ENCODE measurements at places on chromosomes 2 and 18.

DNA sequence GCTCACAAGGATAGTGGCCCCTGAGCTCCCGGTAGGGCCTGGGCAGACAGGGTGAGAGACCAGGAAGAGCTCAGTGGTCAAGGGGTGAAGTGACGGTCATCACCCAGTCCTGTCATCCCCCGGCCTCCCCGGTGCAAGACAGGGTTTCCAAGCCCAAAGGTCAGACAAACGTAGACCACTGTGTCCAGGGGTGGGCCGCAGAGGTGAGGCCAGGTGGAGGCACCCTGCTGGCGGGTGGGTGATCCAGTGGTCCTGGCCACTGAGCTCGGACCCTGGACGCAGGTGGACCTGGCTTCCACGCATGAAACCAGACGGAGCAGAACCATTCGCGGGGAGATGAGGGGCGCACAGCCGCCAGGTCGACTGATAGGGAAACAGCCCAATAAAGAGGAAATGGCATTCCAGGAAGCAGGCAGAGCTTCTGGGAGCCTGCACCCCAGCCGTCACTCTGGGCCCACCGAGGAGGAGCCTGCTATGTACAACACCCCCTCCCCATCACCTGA lies 14.4 kb upstream of the SNED1 start:
- DNase-seq = no peak

DNA sequence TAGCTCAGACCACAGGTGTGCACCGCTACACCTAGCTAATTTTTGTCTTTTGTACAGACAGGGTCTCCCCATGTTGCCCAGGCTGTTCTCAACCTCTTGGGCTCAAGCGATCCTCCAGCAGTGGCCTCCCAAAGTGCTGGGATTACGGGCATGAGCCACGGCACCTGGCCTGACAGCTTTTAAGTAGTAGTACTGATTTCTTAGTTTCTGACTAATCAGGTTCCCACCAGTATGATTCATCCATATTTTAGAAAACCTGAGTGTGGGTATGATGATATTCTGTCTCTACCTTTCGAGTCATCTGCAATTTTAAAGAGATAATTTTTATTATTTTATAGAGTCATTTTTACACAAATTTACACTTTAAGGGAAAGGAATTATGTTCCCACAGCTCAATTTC lies 46.4 kb upstream of the GULP1 start:
- DNase-seq = no peak

DNA sequence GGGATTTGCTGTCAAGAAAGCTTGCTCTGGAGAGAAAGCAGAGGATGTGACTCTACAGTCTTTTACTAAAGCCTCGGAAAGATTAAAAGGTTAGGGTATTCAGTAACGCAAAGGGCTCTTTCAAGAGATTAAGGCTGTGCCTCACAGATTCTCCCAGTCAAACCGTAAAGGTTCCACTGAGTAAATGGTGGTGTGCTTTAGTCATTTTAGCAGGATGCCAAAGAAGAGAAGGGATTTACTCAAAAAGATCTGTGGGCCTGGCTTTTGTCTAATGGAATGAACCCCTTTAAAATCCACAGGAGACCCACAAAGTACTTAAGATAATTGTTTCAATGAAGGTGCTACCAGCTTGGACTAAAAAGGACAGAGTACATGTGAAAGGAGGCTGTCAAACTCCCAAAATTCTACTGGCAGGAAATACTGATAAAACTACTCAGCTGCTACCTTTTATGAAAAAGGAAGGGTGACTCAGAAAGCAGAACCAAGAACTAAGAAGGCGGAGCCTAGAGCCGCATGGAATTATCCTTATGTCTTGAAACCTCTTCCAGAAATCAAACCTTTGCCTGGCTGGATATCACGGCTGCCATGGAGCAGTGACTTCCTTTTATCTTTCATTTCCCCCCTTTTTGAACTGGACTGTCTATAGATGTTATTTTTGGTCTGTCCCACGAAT lies 670.2 kb upstream of the ZEB2 start:
- no peak for DNase-seq

DNA sequence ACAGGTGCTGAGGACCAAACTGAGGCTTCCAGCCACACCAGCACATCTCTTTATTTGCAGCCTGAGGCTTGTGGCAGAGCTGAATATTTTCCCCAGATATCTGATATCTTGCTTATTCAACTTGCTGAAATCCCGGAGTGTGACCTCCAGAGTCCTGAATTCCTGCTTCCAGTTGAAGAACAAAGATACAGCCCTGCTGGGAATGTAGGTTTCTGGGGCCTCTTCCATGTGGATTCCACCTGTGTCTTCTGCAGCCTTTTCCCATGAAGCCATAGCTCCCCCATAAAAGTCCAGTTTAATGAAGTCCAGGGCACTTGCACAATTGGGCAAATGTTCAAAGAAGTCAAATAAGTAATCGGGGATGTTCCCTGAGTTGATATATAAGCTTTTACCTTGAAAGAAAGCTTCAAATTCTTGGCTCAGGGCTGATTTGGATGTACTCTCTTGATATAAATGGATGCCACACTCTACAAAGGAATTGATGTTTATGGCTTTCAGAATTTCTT lies 14.9 kb downstream of the NLRC4 start:
- no peak for DNase-seq

- DNase-seq = no peak
Measured at GRCh38 chr2:207046724-207047123, 107.4 kb downstream of the CPO start.

DNA sequence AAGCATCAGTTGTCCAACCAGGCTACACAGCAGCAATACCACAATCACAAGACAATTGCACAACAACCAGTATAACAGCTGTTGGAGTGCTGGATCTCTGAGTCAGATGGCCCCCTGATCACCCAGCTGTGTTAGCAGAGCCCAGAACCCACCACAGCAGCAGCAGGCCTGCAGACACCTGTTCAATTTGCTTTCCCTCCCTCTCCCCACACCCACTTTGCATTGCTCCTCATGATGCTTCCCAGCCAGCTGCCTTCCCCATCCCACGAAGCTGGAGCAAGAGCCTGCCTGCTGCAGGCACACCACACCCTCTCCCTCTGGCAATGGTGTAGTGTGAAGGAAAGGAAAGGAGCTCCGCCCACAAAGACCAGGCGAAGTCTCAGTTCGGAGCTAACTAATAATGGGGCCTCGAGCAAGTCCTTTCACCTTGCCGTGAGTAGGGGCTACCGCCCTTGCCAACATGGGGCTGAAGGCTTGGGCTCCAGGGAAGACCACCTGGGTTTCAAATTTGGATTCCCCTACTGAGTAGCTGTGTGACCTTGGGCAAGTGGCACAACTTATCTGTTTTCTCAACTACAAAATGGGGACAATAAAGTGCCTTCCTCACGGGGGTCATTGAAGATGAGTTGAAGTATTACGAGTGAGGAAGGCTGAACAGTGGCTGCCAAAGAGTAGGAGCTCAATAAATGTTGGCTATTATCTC lies 19.4 kb upstream of the ZBTB7C start:
- no peak for DNase-seq

DNA sequence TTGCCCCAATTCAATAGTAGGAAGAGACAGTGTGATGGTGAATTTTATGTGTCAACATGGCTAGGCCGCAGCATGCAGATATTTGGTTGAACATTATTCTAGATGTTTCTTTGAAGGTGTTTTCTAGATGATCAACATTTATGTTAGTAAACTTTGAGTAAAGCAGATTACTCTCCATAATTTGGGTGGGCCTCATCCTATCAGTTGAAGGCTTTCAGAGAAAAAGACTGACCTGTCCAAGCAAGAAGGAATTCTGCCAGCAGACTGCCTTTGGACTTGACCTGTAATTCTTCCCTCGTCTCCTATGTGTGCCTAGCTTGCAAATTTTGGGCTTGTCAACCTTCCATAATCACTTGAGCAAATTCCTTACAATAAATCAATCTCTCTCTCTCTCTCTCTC lies 8.3 kb upstream of the GRP start:
- no peak for DNase-seq

GRCh38 chr18:60377778-60378469 lies 5.3 kb upstream of the MC4R start:
- DNase-seq = no peak

GRCh38 chr2:48110492-48110891 lies 204.2 kb upstream of the FBXO11 start:
- no peak for DNase-seq

DNA sequence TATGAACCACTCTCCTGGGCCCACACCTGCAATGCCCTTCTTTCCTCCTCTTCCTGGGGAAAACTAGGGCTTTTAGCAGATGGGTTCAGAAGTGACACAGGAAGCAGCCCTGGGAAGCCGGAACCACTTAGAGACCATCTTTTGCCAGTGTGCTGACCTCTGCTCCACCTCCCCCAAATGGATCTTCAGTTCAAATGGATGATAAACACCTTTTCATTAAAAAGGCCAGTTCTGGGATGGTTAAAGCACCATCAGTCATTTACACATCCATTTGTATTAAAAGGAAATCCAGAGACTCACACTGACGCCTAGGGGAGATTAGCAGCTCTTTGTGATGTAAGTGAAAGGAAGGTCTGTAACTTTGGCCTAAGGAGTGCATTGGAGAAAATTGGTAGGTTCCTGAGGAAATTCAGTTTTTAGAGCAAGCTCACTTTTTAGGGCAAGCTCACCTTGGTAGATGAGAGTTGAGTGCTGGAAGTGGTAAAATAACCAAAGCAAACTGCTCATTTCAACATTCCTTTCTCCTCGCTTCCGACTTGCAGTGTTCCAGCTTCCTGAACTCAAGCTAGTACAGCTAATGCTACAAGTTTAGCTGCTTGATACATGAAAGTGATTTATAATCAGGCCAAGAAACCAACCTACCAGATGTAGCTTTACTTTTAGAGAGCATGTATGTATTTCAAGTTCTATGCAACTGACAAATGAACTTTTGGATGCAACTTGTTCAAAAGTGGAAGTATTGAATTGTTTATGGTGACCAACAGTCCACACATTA lies 47.7 kb downstream of the ACTR2 start:
- no peak for DNase-seq

- no peak for DNase-seq
Measured at GRCh38 chr2:217283460-217283859, 423.6 kb upstream of the TNP1 start.

DNA sequence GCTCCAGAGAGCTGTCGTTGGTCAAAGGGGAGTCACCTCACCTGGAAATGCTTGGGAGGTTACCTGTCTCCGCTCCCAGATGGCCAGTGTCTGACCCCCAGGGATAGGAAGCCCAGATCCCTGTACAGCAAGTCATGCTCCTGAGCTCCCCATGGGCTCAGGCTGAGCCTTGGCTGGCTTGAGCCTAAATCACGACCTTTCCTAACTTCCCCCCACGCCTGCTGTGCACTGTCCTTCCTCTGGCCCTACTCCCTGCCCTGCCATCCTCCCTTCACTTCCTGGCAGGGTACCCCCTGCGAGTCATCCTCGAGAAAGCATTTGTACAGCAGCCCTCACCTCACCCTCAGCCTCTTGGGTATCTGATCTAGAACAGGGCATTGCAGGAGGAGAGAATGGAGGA lies 9.2 kb upstream of the HDAC4 start:
- DNase-seq = no peak

DNA sequence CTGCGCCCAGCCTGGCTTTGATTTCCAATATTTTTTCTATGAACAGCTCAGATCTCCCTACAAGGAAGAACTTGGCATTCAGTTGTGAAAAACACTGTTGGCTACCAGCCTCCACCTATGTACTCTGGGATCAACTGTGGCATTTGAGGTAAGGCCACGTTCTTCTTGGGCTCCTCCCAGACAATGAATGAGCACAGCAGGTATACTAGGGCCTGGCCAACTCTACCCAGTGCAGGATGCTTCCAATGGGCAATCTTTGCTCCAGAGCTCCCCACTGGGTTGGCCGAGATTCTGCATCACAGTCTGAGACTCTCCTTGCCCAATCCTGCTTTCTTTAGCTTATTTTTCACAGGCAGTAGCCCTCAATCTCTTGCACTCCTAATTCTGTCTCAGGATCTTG lies 75.9 kb downstream of the TMEM131 start:
- DNase-seq = no peak

DNA sequence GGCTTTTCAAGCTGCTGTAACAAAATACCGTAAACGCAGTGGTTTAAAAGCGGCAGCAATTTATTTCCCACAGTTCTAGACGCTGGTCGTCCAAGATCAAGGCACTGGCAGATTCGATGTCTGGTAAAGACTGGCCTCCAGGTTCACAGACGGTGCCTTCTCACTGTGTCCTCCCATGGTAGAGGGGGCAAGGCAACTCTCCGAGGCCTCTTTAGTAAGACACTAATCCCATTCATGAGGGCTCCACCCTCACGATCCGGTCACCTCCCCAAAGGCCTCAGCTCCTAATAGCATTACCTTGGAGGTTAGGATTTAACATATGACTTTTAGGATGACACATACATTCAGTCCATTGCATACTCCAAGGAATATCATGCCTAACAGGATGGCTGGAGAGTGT lies 117.2 kb downstream of the SH3RF3 start:
- DNase-seq = no peak

DNA sequence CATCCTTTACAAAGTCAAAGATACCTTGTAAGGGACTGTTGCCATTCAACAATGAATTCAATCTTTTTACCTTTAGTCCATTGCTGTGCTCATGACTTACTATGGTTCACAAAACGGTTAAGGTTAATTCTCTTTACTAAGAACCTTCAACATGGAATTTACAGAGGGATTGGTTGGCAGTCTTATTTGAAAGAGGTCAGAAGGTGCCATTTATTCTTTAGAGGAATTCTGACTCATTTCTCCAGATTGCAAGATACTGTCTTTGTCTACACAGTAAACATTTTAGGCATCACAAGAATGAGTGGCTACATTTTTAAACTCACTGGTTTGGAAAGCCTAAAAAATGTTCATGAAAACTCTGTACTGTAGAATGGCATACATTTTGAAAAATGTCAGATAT lies 17.4 kb downstream of the KCNH7 start:
- no peak for DNase-seq

DNA sequence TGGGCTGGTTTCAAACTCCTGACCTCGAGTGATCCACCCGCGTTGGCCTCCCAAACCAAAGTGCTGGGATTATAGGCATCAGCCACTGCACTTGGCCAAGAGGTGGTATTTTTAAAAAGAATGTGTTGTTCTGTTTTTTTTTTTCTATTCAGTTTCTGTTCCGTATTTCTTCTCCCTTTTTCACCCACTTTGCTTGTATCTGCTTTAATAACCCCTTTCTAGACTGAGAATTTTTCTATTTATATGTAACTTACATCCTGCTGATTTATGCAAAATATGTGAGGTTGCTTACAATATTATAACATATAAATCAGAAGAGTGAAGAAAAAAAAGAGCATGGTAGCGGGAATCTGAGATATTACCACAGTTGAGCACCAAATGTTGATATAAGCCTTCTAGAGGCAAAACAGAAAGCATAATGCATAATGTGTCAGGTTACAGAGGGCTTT lies 17.2 kb upstream of the LYPD6B start:
- no peak for DNase-seq

DNA sequence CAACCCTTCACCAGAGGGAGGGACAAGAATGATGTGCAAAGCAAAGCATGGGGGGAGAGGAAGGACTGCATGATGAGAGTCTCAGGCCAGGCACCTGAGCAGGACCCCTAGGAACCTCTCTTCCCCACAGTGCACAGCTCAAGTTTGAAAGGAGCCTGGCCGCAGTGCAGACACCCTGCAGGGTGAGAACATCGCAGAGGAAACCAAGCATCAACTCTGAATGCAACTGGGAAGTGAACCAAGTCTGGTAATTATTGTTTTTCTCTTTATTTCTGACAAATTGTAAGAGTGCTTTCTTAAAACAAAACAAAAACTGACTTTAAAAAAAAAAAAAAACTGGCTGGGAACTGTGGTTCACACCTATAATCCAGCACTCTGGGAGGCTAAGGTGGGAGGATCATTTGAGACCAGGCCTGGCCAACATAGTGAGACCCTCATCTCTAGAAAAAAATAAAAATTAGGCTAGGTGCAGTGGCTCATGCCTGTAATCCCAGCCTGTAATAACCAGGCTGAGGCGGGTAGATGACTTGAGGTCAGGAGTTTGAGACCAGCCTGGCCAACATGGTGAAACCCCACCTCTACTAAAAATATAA lies 15.3 kb downstream of the NPC1 start:
- no peak for DNase-seq
